ENCODE measurements at places on chromosomes 1 and 21. TPM values are rescaled to one million over a fixed set of nuclear protein-coding genes. Genes with fewer than 3 reads are reported as not detected.

GOLT1A gene
- 1.1 TPM for total RNA-seq

LRRC41 gene
- total RNA-seq: 29.2 TPM

DNA sequence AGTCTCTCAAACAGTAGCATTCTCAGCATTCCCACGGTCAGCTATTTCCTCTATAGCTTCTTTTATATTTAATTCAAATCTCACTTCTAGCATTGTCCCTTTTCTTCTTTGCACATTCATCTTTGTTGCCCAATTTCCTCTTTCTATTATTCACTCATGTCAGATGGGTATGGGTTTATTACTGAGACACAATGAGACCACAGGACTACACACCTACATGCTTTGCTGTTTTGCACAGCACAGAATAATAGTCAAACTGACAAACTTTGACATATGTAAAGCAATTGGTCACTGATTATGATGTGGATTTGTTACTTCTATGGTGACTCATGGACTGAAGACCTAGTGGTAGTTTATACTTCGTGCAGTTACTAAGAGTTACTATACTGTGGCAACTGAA is 5.8 kb upstream of the CD1C start:
- DNase-seq: no peak

GRCh38 chr1:154199563-154199879 is 6.6 kb downstream of the CFAP141 start:
- DNase-seq: no peak

- DNase-seq: no peak
These were observed 42.7 kb upstream of the SLC16A1 start for GRCh38 chr1:112998592-112999235.

GRCh38 chr1:74323937-74324473 is 88.8 kb downstream of the TNNI3K start:
- DNase-seq: no peak

PTGS2 gene
- 0.41 TPM for total RNA-seq

GRCh38 chr1:26317612-26318337 is at the start of gene CD52:
TSS of gene CD52 (plus strand) at chr1:26317958. CDS start at chr1:26318018, 60 bp downstream.
- DNase-seq: peak; percentile 72

DNA sequence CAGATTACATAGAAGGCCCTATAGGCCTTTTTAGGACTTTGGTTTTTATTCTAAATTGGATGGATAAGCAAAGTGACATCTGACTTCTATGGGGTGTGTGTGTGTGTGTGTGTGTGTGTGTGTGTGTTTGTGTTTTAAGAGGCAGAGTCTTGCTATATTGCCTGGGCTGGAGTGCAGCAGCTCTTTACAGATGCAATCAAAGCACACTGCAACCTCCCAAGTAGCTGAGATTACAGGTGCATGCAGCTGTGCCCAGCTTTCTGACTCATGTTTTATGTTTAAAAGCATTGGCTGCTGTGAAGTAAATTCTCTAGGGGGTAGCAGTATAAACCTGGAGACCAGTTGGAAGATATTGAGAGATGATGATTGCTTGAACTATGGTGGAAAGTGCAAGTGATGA is 12.4 kb upstream of the EVI5 start:
- DNase-seq: no peak

- no peak for DNase-seq
These were observed 3.9 kb upstream of the KCNJ9 start for GRCh38 chr1:160077486-160077885.

- DNase-seq: no peak
These were observed 144.5 kb downstream of the SPATA46 start for GRCh38 chr1:162232034-162232711.

RBM11 gene
- total RNA-seq: 7.4 TPM

- no peak for DNase-seq
These were observed 774 bp upstream of the ABL2 start for GRCh38 chr1:179230251-179230650.

DNA sequence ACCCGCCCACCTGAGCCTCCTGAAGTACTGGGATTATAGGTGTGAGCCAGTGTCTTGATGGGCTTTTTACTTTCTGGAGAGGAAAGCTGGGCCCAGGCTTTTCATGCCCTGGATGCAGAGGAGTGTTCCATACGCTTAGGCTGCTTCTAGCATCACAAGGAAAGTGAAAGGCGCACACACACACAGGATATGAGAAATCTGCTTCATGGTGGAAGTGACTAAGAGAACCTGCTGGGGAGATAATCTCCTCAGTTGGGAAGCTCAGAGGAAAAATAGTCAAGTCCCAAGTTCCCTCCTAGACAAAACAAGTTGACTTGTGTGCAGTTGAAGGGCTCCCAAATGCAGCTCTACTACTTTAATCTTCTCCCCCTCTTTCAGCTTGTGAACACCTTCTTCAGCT is 2.2 kb downstream of the NUDC start:
- DNase-seq: no peak

- DNase-seq: no peak
These were observed 404.4 kb downstream of the SIPA1L2 start for GRCh38 chr1:232225336-232226131.

DNA sequence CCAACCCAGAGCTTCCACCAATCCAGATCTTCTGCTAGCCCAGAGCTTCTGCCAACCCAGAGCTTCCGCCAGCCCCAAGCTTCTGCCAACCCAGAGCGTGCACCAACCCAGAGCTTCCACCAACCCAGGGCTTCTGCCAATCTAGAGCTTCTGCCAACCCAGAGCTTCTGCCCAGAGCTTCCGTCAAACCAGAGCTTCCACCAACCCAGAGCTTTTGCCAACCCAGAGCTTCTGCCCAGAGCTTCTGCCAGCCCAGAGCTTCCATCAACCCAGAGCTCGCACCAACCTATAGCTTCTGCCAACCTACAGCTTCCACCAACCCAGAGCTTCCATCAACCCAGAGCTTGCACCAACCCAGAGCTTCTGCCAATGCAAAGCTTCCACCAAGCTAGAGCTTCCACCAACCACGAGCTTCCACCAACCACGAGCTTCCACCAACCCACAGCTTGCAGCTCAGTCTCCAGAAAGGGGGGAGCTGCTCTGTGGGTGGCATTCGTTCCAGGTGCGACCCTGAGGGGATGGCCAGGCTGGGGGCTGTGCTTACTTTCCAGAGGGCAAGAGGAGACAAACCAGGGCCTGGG is 23.8 kb downstream of the CRYAA start:
- no peak for DNase-seq

- no peak for DNase-seq
These were observed 57.9 kb upstream of the TENT5B start for GRCh38 chr1:27070390-27071048.

DNA sequence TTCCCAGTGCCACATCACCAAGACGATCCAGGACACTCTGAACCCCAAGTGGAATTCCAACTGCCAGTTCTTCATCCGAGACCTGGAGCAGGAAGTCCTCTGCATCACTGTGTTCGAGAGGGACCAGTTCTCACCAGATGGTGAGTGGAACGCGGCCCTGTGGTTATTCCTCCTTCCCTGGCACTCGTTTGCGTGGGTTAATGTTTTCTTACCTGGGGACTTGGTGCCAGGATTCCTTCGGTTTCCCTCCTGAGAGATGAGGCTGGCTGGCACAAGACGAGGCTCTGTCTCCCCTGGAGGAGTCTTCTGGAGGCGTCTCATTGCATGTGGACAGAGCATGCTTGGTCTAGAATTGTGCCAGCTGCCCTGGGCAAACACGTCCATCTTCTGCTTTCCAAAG is 29.3 kb downstream of the ATP5PO start:
- DNase-seq: no peak

DNA sequence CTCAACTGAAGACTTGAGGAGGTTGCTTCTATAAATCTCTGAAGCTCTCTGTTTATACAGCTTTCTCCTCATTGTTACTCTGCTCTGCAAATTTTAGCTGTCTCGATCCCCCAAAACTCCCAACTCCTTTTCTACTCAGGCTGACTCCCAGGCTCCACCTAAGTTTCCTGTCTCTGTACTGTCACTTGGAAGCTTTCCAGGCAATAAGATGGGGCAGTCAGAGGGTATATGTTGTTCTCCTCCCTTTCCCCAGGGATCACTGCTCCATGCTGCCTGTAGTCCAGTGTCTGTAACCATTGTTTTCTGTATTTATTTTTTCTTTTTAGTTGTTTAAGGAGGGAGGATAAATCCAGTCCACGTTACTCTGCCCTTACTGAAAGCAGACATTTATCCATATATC is 13.4 kb downstream of the TSNAX start:
- DNase-seq: no peak

DNA sequence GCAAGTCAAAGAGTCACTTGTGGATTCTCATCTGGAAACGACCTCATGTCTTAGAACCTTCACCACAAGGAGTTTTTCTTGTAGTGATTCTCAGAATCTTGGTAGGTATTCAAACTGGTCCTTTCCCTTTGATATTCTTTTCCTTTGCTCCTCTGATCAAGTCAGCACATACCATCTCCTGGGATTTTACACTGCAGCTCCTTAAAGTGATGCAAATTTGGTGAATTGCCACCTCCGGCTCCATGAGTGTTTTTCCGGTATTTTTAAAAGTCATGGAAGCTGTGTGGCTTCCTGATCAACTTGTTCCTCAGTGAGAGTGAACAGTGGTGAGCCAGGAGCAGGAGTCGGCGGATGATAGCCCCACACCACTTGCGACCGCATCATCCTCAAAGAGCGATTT is 182.1 kb upstream of the DAB1 start:
- no peak for DNase-seq

DNA sequence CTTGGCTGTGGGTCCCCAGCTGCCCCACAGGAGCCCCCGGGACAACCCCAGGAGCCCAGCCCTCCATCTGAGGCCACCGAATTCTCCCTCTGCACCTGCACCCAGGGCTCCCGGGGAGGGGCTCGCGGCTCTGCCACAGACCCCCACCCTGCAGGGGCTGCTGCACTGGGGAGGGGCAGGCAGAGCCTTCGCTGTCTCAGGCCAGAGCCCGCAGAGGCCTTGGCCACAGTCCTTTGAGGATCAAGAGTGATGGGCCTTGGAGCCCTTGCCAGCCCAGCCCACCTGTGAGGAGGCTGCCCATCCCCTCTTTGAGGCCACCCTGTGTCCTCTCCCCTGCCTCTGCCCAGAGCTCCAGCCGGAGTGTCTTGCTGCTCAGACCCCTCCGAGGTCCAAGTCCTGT is 6.5 kb downstream of the PERM1 start:
- no peak for DNase-seq

DNA sequence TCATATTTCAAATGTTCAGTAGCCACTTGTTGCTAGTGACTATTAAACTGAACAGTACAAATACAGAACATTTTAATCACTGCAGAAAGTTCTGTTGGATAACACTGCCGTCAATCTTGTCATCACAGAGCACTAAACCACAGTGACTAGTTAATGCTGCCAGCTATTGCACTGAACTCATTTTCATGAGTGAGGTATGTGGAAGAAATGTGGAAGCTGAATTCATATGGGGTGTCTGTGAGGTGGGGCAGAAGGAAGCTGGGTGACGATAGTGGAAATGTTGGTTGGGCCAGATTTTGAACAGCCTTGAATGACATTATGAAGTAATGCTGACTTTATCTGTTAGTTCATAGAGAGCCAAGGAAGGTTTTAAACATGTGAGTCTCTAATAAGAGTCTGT is 49.6 kb downstream of the OSBPL9 start:
- DNase-seq: no peak

TGFBR3 gene
- 3.3 TPM for total RNA-seq

MFSD2A gene
- total RNA-seq: 2.6 TPM

OR2T2 gene
- not detected for total RNA-seq

SLC1A7 gene
- not detected for total RNA-seq
